Stimulated activated CD8-positive, alpha-beta memory T cell treated with anti-CD3 and anti-CD28 coated beads, Interleukin-2, amount 100 ng/mL, for 1 hour (primary cell): ENCODE measurements at places on chromosomes 11 and 22.

- DNase-seq, result no peak
These were observed 7.7 kb downstream of the ELF5 start for GRCh38 chr11:34505874-34506273.

DNA sequence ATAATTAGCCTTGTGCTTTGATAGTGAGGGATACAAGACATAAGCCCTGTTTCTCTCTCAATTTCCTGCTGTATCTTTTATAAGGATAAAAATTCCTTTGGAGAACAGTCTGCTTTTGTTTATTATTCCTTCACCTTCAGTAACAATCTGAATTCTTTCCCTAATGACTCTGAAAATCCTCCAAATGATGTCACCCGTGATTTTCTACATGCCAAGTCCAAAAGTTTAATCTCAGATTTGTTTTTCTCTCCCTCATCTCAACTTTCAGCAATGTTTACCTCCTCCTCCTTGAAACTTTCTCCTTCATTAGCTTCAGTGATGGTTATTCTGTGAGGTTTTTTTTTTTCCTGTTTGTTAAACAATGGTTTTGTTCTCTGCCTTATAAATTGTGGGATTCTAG lies 2.2 kb downstream of the OR51E2 start:
- DNase-seq, result no peak

GRCh38 chr11:61168800-61169199 lies 7.6 kb upstream of the VPS37C start:
- no peak for DNase-seq

- no peak for DNase-seq
These were observed 66.6 kb downstream of the GALNT18 start for GRCh38 chr11:11555208-11555607.

- DNase-seq, result no peak
These were observed 64.9 kb downstream of the BCR start for GRCh38 chr22:23245045-23245798.

DNA sequence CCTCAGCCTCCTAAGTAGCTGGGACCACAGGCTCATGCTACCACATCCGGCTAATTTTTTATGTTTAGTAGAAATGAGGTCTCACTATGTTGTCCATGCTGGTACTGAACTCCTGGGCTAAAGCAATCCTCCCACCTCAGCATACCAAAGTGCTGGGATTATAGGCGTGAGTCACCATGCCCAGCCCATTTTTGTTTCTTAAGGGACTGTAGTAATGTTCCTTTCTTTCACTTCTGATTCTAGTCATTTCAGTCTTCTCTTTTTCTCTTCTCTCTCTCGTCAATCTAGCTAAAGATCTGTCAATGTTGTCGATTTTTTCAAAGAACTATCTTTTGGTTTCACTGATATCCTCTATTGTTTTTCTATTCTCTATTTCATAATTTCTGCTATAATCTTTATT lies 111.0 kb upstream of the APOA1 start:
- no peak for DNase-seq

GRCh38 chr11:61367406-61367805 lies 5.2 kb downstream of the TMEM138 start:
- DNase-seq, result no peak

- DNase-seq, result no peak
These were observed 89.4 kb downstream of the TMEM135 start for GRCh38 chr11:87127101-87127500.

GRCh38 chr11:9838229-9838628 lies 174.4 kb downstream of the SWAP70 start:
- DNase-seq, result no peak

GRCh38 chr11:2798951-2799761 lies 86.4 kb downstream of the CDKN1C start:
- no peak for DNase-seq

GRCh38 chr22:24175160-24175808 lies 6.0 kb upstream of the SUSD2 start:
- DNase-seq, result peak; percentile 47

- no peak for DNase-seq
These were observed 19.4 kb upstream of the CCDC179 start for GRCh38 chr11:22879630-22880029.

- no peak for DNase-seq
These were observed 343.8 kb upstream of the ANO3 start for GRCh38 chr11:25988178-25988577.

DNA sequence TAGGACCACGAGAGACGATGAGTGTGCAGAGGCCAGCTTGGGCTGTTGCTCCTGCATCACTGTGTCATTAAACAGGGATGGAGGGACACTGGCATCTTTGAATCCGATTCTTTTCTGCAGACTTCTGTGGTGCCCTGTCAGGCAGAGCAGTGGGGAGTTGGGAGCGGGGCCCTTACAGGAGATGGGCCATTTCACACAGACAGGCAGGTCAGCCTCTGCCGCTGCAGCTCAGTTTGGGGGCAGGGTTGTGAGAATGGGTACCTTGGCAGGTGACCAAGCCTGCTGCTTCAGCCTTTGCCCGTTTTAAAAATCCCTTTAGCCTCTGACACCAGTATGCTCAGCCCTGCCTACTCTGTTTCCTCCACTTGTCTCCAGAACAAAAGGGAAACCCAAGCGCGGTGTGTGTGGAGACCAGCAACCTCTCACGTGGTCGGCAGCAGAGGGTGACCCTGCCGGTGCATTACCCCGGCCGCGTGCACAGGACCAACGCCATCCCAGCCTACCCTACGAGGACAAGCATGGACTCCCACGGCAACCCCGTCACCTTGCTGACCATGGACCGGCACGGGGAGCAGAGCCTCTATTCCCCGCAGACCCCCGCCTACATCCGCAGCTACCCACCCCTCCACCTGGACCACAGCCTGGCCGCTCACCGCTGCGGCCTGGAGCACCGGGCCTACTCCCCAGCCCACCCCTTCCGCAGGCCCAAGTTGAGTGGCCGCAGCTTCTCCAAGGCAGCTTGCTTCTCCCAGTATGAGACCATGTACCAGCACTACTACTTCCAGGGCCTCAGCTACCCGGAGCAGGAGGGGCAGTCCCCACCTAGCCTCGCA lies 12.6 kb downstream of the C22orf31 start:
- no peak for DNase-seq

DNA sequence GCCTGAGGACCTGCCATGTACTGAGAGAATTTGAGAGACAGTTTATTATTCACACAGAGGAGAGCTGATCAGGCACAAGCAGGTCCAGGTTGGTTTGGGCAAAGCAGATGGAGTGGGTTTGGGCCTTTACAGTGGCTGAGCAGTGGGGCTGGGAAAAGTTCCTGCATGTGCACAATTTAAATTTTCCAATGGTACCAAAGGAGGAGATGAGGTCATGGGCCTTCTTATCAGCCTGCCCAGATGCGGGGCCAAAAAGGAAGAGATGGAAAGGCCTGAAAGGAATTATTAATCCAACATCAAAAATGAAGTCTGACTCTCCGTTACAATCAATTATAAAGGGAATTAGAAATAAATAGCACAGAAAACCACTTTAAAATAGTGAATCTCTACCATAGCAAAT lies 367.6 kb downstream of the TMEM135 start:
- DNase-seq, result no peak

- no peak for DNase-seq
These were observed 77.5 kb downstream of the CNTN5 start for GRCh38 chr11:99098258-99098657.

DNA sequence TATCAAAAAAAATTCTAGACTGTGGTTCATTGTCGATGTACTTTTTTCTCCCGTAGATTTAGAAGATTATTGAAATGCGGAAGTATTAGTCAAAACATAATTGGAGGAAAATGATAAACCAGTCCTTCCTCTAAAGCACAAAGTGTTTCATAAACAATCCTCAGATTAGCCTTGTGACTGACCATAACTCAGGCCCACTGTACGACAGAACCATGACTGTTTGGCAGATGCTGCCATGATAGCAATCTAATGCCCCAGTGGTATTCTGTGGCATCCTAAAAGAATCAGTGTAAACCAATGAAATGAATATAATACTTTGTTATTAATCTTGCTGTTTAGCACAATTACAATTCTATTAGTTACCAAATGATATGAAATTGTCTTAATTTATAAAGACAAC lies 127.0 kb upstream of the CTSC start:
- no peak for DNase-seq

- no peak for DNase-seq
These were observed 819 bp upstream of the KCNQ1OT1 start for GRCh38 chr11:2700415-2701211.

DNA sequence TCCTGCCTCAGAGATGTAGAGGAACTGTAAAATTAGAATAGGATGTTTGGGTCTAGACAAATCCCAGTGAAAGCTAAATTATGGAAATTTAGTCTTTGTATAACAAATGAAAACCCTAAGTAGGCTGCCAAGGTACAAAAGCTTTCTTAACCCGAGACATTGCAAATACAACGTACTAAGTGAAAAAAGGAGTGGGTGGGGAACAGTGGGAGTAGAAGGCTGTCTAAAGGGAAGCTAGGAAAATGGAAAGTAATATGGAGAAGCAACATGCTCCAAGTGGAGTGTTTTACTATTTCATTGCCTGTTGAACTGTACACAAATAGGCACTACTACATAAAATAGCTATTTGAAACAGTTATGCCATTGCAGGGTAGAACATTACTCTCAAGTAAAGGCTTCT lies 6.8 kb upstream of the LIN7C start:
- no peak for DNase-seq

DNA sequence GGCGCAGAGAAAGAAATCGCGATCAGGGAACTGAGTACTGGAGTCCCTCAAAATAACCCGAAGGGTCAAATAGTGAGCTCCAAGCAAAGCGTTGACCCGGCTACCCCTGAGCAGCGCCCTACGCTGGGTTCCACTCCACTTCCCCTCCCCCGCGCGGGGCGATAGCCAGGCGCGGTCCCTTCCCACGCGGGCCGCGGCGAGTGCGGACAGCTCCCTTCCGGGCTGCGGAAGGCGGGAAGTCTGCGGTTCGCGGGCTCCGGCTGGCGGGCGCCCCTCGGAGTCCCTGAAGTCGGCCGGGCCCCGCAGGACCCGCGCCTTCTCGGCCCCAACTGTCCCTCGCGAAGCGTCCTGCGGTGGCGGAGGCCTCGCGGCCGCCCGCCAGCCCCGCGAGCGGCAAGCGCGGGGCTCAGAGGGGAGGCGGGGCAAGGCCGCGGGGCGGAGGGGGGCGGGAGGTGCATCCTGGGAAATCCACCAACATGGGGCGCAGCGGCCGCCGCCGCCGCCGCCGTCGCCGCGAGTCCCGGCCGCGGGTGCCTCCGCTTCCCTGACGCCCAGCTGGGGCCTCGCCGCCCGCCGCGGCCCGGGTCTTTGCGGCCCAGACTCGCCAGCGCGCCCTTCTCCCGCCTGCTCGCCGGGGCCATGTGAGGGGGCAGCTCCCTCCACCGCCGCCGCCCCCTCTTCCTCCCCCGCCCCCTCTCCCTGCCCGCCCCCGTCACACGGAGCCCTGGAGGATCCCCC lies at the start of gene QSER1:
TSS of gene QSER1 (plus strand) at position 457 of the 738 bp plus-strand sequence. CDS start 315 bp downstream, outside the sequence.
- DNase-seq, result peak; percentile 56

- DNase-seq, result no peak
These were observed 3.7 kb downstream of the PDGFB start for GRCh38 chr22:39240831-39241793.

- DNase-seq, result no peak
These were observed 65.5 kb upstream of the CHORDC1 start for GRCh38 chr11:90288212-90288821.

GRCh38 chr11:20363149-20363499 lies 390 bp upstream of the HTATIP2 start:
- no peak for DNase-seq

- peak; percentile 8 for DNase-seq
These were observed 28.7 kb downstream of the CHRDL2 start for GRCh38 chr11:74702383-74703007.

- no peak for DNase-seq
These were observed 620 bp downstream of the EFEMP2 start for GRCh38 chr11:65871811-65872548.

DNA sequence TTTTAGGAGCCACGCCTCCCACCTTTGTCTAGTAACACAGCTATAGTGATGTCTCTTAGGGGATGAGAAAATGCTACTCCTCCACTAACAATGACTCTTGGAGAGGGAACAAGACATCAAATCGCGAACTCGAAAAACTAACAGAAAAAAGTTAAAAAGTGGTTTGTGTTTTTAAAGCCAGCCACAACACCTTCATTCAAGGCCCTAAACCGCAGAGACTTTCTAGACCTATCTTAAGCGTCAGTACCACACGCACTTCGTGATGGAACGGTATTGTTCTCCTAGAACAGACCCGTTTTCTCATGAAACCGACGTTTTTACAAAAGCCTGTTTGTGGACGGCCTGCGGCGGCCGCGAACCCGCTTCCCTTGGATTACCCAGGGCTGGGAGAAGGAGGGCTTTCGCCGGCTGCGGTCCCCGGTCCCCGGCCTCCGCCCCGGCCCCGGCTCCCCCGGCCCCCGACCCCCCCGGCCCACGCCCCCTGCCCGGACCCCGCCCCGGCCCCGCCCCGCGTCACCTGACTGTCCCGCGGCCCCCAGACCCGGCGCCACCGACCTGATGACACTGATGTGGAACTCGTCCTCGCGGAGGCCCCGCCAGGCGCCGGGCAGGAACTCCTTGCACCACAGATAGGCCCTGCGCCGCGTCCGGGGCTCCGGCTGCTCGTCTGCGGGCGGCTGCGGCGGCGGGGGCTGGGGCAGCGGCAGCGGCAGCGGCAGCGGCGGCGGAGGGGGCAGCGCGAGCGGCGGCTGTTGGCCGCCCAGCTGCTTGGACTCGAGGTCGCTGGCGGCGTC lies 718 bp downstream of the CHKA start:
- no peak for DNase-seq

DNA sequence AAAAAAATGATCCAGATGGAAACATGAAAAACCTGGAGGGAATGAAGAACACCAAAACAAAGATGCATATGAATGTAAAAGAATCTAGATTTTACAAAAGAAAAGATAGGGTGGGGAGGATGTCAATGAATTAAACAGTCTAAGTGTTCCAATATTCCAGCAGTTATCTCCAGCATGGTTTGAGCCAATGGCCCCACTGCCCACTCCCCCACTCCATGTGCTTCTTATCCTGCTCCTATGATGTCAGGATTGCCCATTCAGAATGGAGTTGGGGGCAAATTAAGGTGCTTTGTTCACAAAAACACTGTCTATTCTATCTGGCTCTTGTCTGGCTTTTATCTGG lies 1.2 kb upstream of the OR52K1 start:
- DNase-seq, result no peak

GRCh38 chr11:89443361-89444322 lies 47.5 kb downstream of the NOX4 start:
- no peak for DNase-seq

GRCh38 chr11:35041070-35041554 lies 97.9 kb upstream of the CD44 start:
- no peak for DNase-seq

- DNase-seq, result no peak
These were observed 11.5 kb downstream of the STX3 start for GRCh38 chr11:59766542-59767224.

GRCh38 chr22:21590809-21591641 lies 23.5 kb downstream of the UBE2L3 start:
- DNase-seq, result no peak

- no peak for DNase-seq
These were observed 221.4 kb downstream of the C11orf91 start for GRCh38 chr11:33479231-33479630.

GRCh38 chr11:12163181-12163941 lies 53.0 kb downstream of the MICAL2 start:
- no peak for DNase-seq
